ENCODE measurements at places on chromosomes 6 and 20.

DNA sequence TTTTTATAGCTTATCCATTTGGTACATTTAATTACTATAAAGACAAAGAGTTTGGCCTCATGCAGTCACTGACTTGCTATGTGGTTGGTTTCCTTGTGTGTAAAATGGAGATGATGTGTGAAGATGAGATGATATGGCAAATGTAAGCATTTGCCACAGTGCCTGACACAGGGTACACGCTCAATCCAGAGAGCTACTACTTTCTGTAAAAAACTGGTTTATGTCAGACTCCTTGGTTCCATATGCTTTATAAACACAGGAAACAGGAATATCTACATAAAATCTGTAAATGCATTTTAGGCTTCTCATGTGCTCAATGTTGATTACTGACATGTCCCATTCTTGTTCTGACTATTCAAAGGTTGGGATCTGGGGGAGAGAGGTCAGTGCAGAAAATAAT, 10.4 kb downstream of the HIVEP1 start:
- no peak for ATAC-seq

GRCh38 chr6:33621711-33622388, 728 bp downstream of the ITPR3 start:
- ATAC-seq, result peak; percentile 21

DNA sequence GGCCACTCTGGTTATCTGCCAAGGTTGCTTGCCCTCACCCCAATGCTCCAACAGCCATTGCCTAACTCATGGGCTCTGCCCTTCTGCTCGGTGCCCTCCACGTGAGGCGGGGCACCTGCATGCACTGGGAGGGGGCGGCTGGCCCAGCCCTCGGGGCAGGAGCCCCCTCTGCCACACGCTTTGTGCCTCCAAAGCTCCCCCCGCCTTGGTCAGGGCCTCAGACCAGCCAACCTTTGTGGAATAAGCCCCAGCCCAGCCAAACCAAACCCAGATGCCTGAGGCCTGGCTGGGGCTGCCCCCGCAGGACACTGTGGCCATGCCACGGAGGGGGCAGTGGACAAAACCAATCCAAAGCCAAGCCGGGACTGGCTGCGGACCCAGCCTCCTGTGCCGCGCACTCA, 21.4 kb downstream of the SDCBP2 start:
- no peak for ATAC-seq

DNA sequence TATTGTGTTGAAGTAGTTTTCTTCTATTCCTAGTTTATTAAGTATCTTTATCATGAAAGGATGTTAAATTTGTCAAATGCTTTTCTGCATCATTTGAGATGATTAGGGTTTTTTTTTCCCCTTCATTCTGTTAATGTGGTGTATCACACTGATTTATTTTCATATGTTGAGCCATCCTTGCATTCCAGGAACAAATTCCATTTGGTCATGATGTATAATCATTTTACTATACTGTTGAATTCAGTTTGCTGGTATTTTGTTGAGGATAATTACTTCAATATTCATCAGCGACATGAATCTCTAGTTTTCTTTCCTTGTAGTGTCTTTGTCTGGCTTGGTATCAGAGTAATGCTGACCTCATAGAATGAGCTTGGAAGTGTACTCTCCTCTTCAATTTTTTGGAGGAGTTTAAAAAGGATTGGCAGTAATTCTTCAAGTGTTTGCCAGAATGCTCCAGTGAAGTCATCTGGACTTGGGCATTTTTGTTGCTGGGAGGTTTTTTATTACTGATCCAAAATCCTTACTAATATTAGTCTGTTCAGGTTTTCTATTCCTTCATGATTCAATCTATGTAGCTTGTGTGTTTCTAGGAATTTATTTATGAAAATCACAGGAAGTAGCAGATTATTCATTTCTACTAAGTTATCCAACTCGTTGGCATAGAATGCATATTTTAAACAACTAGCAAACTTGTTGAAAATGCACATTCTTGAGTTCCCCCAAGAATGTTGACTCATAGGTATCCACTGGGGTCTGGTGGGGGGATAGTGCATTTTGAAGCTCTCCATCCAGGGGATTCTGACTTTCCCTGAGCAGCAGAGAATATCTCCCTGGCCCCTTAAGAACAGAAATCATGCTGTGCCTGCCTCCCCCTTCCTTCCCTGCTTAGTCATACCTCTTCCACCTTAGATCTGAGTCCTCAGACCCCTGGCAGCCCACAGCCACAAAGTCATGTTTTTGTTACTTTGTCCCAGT, 187.1 kb downstream of the BMP7 start:
- ATAC-seq, result no peak

DNA sequence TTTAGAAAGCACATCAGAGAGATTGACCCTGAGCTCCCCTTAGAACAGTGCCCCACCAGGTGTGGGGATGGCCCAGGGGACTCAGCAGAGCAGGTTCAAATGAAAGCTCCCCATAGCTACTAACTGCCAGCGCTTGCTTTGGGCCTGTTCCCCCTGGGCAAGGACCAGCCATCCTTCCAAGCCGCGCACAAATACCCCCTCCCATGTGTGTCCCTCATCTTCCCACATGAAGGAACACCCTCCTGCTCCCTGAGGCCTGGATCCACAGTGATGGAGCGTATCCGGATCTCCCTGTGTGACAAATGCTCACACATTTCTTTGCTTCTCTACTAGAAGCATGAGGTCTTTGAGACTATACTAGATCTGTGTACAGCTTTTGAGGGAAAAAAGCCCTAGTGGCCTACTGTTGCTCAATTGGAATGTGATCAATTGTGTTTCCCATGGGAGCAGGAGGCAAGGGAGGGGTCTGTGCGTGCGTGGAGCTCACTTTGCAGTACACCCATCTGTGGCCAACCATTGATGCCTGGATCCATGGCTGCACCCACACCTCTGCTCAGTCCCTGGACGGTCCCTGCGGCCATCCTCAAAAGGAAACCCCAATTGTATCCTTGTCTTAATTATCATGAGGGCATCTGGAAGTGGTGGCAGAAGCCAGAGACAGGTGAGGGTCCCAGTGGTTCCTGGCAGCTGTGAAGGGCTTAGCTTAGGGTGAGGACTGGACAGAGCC, 1.4 kb upstream of the RAET1G start:
- ATAC-seq, result no peak

All from gastroesophageal sphincter (tissue), 4 donors.